ENCODE measurements at places on chromosomes 12 and 14.

DNA sequence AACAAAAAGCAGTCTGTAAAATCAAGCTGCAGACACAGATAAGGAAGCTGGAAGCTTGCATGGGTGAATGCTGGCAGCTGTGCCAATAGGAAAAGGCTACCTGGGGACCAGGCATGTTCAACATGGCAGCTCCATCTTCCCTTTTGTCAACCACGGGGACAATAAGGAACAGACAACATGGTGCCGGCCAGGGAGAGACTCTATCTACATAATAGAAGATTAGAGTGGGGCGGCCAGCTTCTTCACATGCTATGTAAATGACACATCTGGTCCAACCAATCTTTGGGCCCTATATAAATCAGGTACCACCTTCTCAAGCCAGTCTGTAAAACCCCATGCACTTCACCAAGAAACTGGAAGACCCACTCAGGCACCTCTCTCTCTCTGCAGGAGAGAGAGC is 157.6 kb downstream of the SUDS3 start:
- DNase-seq: no peak

GRCh38 chr12:42483521-42483790 is 106.1 kb downstream of the PRICKLE1 start:
- peak; percentile 60 for DNase-seq

DNA sequence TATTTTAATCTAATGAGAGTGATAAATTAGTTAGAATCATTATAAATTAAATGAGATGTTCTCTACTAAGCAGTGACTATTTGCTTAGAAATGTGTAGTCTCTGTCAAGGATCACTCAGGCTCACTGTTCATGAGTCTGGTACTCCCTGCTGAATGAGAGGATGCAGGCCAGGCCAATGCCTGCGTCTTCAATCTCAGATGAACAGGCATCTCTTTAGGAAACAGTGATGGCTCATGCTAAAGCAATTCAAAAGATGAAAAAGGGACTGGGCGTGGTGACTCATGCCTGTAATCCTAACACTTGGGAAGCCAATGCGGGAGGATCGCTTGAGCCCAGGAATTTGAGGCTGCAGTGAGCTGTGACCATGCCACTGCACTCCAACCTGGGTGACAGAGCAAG is 106.8 kb downstream of the ZFC3H1 start:
- peak; percentile 76 for DNase-seq

DNA sequence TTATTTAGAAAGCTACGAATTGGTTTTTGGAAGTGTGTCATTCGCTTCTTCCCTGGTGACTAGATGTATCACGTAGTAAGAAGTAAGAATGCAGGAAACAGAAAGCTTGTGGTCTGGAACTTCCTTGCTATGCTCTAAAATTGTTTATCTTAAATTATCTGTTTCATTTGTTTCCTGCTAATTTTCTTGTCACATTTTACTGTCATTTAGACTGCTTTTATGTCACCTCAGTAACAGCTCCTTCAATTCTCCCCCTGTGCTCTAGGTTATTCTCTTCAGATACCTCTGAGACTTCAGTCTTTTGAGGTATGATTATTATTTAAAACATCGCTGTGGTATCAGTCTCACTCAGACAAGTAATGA is 699 bp upstream of the CD69 start:
- DNase-seq: no peak

GRCh38 chr14:91195881-91196280 is 48.6 kb downstream of the GPR68 start:
- no peak for DNase-seq

DNA sequence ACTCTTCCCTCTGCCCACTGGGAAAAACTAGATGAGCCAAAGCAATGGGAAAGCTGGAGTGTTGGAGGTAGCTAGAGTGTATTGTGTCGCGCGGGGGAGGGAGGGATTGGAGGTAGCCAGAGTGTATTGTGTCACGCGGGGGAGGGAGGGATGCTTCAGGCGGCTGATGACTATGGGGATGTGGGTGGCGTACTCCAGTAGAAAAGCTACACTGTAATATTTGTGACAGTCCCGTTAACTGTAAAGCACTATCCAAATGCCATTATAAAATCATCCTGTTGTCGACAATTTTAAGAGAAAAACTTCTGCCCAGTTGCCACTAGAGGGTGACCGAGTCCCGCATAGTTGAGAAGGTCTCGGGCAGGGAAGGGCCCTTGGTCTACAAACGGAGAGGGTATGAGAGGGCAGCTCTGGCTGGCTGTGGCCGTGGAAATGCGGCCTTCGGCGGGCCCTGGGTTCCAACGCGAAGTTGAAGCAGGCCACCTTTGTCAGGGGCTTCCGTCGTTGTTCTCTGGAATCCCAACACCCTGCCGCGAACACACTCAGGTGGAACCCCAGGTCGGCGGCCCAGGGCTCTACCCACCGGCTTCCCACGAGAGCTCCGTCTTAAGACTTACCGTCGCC is 15.1 kb upstream of the PLEK2 start:
- peak; percentile 88 for DNase-seq

GRCh38 chr12:124613151-124613585 is 45.8 kb upstream of the NCOR2 start:
- DNase-seq: peak; percentile 85

GRCh38 chr12:128977441-128977840 is 124.2 kb downstream of the GLT1D1 start:
- no peak for DNase-seq

DNA sequence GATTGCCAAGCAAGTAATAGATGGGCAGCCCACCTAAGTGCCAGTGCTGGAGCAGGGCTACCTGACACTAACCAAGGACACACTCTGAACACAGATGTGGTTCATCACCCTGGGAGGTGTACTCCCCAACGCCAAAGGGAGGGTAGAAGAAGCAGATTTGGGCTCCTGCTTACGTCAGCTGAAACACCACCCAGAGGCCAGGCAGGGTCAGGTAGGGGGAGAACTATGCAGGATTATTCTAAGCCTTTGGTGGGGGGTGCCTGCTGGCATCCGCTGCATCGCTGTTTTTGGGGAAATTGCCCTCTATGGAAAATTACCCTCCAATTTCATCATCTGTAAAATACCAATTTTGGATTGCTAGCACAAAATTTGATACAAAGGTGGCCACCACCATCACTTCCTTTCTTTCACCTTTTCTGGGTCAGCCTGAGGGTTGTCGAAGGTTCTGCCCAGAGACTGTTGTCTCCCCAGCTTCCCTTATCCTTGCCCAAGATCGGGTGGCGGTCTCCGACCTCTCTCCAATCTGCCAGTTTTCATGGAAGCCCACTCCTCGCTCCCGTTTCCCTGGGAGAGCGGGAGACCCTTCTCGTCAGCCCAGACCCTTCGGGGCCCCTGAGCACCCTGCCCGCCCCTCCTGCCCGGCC is 535 bp downstream of the BIN2 start:
- DNase-seq: no peak

DNA sequence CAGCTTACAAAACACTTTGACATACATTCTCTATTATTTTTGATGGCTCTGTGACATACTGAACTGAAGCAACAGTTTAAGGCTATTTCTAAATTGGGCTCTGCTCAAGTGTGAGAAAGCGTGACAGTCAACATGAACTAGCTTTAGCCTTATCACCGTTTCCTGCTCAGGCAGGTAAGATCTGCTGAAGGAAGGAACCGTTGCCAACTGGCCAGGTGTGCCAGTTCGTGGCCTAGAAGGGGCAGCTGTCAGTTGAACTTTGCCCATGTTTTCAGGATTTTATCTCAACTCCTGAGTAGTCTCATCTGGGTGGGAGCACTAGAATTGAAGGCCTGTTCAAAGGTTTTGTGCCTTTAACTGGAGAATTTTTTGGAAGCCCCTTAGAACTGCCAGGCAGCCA is 79.5 kb downstream of the ETV6 start:
- DNase-seq: no peak

DNA sequence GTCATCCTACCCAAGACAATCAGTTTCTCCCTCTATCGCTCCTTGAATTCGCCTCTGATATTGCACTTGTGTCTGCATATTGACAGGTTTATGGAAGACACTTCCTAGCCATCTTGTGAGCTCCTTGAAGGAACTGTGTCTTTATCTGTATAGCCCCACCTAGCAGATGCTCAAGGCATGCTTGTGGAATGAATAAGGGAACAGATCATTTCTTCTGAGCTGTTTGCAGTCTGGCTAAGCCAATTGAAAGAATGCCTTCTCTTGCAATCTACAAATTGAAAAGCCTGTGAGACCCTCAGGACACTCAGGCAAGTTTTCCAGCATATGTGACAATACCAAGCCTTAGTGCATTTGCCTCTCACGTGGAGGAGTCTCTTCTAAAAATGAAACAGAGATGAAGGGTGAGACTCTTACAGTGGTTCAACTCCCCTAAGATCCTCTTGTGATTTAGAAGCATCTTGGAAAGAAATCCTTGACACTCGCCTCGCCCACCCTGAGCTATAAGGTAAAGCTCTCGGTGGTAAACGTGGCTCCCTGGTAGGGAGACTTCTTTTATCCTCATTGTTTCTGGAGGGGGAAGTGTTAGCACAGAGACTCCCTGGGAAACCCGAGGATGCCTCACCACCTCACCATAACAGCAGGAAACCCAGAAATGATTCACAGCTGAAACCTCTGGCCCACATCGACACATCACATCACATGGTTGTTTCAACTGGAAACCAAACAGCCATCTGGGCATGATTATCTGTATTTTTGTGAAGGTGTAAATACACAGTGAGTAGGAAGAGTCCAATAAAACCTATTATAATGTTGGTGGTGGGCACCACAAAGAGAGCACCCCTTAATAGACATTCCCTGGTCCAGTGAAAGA is 112.3 kb upstream of the BCL2L14 start:
- peak; percentile 71 for DNase-seq

- no peak for DNase-seq
Measured at GRCh38 chr12:40945772-40946171, 242.3 kb upstream of the PDZRN4 start.

- DNase-seq: no peak
Measured at GRCh38 chr12:24027352-24027751, 77.9 kb upstream of the SOX5 start.

DNA sequence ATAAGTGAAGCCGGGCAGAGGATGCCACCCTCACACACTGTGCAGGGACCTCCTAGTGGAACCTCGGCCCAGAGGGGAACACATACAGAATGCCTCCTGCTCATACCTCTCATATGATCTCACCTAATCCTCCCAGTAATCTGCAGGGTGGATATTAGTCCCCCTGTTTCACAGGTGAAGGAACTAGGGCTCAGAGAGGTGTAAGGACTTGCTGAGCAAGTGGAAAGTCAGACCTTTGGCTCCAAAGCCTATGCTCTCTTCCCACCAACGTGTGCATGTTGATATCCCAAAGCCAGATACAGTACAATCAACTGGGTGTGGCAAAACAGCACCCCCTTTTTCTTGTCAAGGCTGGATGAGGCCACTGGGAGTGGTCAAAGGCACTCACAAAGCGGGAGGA is 4.2 kb downstream of the MYH6 start:
- no peak for DNase-seq

- DNase-seq: no peak
Measured at GRCh38 chr12:124759841-124760503, 103.7 kb downstream of the SCARB1 start.

DNA sequence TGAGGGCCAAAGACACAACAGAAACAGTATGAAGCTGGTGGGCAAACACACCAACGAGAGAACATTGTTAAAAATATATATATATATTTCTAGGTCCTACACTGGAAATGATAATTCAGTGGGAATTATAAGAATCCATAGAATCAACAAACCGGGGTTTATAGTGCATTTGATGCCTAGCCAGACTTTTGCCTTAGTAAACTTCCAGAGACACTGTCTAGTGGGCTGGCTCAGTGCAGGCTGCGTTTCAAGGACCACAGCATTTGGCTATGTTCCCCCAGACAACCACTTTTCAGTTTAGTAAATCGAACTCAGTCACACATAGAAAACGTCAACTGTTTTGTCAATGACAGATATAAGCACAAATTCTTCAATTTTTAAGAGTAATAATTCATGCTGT is 41.9 kb downstream of the SLC38A4 start:
- peak; percentile 69 for DNase-seq

GRCh38 chr14:102951034-102951433 is 28.6 kb downstream of the AMN start:
- no peak for DNase-seq

DNA sequence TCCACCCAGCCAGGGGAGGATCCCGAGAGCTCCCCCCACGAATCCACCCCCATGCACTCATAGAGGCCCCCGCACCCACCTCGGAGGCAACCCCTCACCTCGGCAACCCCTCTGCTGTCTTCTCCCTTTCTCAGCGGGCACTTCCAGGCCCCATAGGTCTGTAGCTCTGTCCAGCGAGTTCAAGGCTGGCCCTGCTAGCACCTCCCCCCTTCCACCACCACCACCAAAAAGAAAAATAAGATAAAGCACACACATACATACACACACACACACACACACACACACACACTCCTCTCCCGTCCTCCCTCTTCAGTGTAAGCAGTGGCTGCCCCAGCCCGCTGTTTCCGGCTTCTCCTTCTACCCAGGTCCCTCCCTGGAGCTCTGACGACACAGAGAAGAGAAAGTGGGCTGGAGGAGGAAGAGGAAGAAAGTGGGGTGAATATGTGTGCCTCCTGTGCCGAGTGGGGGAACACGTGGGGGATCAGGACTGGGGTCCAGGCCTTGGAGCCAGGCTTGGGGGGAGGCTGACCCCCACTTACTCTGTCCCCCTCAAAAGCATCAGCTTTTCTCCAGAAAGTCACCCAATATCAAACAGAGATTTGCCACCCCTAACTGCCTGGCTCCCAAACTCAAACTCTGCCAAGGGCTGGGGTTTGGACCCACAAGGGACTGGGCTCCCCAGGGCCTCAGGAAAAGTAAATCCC is at the start of gene STAT6:
TSS of gene STAT6 (minus strand) at position 332 of the 704 bp plus-strand sequence. CDS start 3,084 bp downstream, outside the sequence.
- peak; percentile 91 for DNase-seq

GRCh38 chr12:93773122-93773871 is 96.1 kb downstream of the CRADD start:
- DNase-seq: no peak

DNA sequence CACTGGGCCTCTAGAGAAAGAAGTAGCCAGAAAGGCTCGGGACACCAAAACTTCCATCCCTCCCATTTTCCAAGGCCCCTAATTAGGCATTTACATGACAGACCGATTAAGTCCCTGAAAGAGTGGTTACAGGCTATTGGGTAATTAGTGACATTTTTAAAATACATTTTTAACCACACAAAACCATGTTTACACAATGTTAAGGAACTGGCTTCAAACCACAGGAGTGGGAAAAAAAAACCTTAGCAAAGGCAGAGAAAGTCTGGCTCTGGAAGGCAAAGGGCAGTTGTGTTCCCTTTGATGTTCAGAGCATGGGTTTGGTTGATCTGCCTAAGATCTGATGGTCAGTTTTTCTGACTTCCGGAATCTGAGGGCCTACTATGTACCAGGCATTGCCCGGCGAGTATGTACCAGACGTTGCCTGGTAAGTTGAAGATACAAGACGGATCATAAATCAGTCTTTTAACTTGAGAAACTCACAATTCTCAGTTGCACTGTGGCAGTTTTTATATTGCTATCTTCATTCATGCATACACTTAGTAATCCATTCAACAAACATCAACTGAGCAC is 576.5 kb downstream of the MED13L start:
- DNase-seq: peak; percentile 37

All from adipocyte (in vitro differentiated cells).